Activated CD4-positive, alpha-beta T cell treated with anti-CD3 and anti-CD28 coated beads, Interleukin-2, amount 50 U/mL, for 48 hours (primary cell): ENCODE measurements at places on chromosomes 5 and 9.

DNA sequence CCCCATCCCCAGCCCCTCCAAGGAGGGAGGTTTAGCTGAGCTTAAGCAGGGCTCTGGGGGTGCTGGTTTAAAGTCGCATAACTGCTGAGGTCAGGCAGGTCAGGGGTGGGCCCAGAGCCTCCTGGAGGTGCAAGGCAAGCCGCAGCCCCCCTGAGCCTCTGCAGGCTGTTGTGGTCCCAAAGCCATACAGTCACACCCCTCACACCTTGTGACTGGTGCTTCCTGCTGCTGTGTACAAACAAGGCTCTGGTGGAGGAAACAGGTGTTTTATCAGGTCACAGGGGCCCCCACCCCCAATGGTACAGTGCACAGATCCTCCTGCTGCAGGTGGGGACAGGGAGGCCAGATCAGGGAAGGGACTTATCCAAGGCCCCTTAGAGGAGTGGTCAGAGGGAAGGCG, 8.0 kb downstream of the TCF7 start:
- no peak for DNase-seq

GRCh38 chr9:135110416-135110815, 22.9 kb downstream of the OLFM1 start:
- DNase-seq: no peak

- DNase-seq: no peak
Observed at GRCh38 chr5:9165546-9165945, 380.3 kb downstream of the SEMA5A start.

DNA sequence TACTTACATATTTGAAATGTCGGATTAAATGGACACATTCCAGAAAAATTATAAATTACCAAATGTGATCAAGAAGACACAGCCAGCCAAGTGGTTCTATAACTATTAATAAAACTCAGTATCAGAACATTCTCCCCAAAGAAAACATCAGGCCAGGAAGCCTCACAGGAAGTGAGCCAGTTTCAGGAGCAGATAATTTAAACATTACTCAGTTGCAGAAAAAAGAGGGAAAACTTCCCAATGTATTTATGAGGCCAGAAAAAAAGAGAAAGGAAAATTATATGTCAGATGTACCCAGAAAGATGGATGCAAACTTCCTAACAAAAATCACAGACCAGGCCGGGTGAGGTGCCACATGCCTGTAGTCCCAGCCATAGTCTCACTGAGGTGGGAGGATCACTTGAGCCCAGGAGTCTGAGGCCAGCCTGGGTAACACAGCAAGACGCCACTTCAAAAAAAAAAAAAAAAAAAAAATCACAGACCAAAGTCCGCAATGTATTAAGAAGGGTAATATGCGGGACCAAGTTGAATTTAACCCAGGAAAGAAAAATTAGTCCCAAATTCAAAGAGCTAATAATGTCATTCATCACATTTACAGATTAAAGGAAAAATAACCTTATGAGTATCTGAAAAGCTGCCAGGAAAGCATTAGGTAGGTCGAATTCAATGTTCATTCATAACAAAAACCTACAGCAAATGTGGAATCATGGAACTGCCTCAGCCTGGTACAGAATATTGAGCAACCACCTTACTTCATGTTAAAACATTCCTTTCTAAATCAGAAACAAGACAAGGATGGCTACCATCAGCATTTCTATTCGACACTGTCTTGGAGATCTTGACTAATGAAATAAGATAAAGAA, 37.2 kb upstream of the NRARP start:
- no peak for DNase-seq

GRCh38 chr5:150616506-150616905, 24.0 kb upstream of the SYNPO start:
- no peak for DNase-seq

- DNase-seq: no peak
Observed at GRCh38 chr9:91532325-91532724, 108.7 kb upstream of the NFIL3 start.

DNA sequence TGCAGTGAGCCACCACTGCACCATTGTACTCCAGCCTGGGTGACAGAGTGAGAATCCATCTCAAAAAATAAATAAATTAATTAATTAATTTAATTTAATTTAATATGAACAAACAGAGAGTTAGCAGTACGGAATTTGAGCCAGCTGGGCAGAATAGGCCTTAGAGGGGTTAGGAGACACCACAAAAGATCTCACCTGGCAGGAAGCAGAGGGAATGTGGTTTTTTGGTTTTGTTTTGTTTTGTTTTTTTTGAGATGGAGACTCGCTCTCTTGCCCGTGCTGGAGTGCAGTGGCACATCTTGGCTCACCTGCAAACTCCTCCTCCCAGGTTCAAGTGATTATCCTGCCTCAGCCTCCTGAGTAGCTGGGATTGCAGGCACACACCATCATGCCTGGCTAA, 31.8 kb upstream of the PWWP2A start:
- no peak for DNase-seq

- DNase-seq: no peak
Observed at GRCh38 chr9:78507037-78507436, 210.1 kb downstream of the PSAT1 start.

- DNase-seq: no peak
Observed at GRCh38 chr5:179226696-179227095, 118.6 kb downstream of the ADAMTS2 start.

DNA sequence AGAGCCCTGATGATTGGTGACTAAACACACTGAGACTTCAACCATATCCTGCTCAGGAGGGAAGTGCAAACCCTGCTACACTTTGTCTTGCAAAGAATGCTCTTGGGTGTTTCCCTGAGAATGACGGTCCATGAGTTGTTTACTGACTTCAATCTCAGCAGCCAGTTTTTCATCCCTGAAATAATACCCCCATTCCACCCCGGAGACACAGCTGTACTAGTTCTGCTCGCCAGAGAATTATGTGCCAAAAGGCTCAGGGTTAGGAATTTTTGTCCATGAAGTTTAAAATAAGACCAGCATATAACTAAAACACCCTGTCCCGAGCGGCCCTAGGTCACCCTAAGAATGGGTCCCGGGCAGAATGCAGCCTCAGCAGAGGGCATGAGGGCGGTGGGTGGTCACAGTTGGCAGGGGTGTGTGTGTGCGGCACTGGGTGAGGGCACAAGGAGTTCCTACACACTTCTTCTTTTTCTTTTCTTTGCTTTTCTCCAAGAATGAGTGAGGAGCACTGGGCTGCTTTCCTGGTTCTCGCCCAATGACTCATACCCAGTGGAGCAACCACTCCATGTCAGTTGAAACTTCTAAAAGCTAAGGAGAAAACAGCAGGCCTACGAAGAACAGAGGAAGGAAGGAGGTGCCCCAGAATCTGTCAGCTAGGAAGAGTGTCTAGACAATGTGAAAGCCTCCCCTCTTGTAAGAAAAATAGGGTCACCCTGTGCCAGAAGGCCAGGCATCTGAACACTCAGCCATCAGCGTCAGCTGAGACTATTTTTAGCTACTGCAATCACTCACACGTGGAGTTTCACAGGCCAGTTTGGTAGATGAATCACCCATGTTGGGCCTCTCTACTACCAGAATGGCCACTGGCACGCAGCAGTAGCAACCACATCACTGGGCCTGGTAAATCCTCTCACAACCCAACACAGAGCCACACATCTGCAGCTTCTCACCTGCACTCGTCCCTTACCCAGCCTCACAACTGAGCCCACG, 105.9 kb downstream of the DPYSL3 start:
- no peak for DNase-seq

DNA sequence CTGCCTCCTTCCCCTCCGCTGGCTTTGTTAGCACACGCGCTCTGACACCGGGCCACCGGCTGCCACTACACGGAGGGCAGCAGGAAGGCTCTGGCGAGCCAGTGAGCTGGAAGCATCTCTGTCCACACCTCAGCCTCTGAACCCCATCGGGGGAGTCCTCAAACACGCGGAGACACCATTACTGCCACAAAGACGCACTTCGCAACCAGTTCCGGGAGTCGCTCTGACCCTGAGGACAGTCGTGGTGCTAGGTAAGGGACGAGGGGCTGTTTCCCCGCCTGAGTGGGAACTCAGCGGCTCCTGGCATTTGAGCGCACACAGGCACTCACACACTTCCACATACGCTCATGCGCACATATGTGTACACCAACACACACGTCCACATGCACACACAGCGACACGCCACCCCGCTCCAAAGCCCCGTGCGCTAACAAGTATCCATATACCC, 160.0 kb downstream of the C9orf152 start:
- no peak for DNase-seq

DNA sequence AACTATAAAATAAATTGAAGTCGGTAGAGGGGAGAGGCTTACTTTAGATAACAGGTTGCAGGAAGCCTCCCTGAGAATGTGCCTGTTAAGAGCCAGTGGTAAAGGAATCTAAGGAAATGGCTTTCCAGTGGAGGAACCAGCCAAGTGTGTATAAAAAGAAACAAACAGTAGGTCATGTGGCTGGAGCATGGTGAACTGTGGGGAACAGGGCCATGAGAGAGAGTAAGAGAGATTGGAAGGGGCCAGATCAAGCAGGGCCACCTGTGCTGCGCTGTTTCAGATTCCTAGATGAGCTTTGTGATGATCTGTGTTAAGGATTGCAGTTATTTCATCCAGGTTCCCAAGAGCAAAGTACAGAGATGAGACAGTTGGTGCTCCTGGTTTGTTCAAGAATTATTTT, 152.7 kb upstream of the SGCD start:
- DNase-seq: no peak

- DNase-seq: no peak
Observed at GRCh38 chr5:59437176-59437575, 456.4 kb downstream of the PDE4D start.

- no peak for DNase-seq
Observed at GRCh38 chr9:133546287-133546680, 11.8 kb downstream of the ADAMTSL2 start.

GRCh38 chr9:278651-279050, 64.0 kb downstream of the DOCK8 start:
- DNase-seq: peak; percentile 54

- DNase-seq: peak; percentile 45
Observed at GRCh38 chr5:178069909-178070308, 43.4 kb upstream of the N4BP3 start.

GRCh38 chr9:105483618-105484017, 35.8 kb downstream of the FSD1L start:
- no peak for DNase-seq

DNA sequence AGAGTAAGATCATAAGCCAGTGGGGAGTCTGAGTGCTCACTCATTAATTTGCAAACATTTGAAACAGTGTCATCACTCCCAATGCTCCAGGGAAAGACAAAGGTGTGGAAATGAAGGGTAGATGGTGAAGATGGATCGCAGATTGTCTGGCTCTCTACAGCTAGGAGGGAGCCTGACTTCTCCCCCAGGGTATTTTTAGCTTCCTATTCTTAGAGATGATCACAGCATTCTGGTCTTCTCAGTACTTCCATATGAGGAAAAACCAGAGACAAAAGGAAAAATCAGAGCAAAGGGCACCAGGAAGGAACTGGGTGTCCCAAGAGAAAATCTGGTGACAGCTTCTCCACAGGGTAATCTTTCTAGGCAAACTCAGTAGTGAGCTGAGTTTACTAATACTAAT, 401.9 kb upstream of the GRIA1 start:
- DNase-seq: no peak

DNA sequence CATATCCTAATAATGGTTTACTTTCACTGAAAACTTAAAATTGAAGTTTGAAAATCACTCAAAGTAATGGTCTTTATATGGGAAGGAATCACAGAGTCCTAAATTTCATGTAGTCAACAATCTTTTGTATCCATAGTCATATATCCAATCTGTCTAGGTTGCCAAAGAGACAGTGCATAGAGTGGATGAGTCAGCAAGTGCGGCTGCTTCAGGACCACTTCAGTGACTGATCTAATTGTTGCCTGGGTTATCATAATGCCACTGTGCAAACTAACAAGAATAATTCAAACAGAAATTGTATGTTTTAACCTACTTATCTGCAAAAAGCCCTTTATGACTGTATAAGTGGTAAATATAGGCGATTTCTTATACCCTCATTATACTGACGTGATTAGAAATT, 211.3 kb upstream of the PRR16 start:
- no peak for DNase-seq

DNA sequence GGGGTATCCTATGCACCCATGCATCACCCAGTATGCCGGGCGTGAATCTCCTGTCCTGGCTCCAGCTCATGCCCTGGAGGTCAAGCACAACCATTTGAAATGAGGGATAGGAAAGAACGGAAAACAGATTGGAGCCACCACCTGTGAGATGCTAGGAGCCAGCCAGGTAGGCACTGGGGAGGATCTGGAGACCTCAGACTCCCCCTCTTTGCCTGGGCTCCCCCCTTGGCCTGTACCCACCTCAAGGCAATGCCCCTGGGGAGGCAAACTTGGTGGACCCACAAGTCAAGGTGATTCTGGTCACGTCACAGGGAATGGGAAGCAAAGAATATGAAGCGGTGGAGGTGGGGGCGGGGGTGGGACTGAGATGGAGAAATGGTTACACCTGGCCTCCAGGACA, 92.6 kb downstream of the PAX5 start:
- no peak for DNase-seq

- DNase-seq: no peak
Observed at GRCh38 chr9:106419829-106420228, 443.1 kb upstream of the ZNF462 start.

DNA sequence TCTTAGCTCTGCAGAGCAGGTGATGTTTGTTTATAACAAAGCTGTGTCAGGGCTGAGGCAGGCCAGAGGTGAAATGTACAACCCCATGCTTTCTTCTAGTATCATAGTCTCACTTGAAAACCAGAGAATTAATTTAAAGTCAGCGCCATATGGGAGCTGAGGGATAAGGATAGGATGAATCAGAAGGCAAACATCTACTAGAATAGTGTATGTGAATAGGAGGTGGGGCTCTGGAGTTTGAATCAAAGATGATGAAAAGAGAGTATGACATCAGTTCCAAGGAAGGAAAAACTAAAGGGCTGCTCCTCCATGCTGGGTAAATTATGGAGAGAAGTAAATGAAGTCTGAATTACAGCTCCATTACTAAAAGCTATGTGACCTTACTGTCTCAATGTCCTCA, 441.5 kb downstream of the RASEF start:
- no peak for DNase-seq

DNA sequence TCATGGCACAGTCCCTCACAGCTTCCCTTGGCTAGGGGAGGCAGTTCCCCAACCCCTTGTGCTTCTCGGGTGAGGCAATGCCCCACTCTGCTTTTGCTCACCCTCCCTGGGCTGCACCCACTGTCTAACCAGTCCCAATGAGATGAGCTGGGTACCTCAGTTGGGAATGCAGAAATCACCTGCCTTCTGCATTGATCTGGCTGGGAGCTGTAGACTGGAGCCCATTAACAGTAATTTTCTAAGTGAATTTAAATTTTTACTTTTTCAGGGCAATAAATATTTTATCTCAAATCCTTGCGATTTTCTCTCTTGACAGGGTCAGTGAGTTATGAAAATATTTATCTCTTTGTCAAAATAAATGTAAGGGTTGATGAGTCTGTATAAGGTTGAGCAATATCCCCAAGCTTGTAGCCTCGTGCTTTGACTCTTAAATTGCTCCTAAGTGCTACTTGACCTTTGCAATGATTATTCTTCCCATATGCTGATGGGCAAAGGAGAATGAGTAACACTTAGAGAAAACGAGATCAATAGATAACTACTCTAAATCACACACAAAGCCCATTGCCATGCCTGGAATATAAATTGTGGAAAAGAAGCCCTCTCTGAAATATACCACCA, 82.1 kb upstream of the MOCS2 start:
- DNase-seq: no peak
